Left renal cortex interstitium (tissue), 4 donors: ENCODE measurements at places on chromosomes 5 and 9.
A peak's percentile ranks its signal among the peaks of the same experiment; 100 is the strongest.

GRCh38 chr5:136192526-136193321 lies at the start of gene SMIM32:
SMIM32 (minus strand) TSS chr5:136193162; CDS start chr5:136192524, 638 bp downstream.
- DNase-seq = no peak

- no peak for DNase-seq
These were observed 107.9 kb upstream of the EFNA5 start for GRCh38 chr5:107778647-107779046.

DNA sequence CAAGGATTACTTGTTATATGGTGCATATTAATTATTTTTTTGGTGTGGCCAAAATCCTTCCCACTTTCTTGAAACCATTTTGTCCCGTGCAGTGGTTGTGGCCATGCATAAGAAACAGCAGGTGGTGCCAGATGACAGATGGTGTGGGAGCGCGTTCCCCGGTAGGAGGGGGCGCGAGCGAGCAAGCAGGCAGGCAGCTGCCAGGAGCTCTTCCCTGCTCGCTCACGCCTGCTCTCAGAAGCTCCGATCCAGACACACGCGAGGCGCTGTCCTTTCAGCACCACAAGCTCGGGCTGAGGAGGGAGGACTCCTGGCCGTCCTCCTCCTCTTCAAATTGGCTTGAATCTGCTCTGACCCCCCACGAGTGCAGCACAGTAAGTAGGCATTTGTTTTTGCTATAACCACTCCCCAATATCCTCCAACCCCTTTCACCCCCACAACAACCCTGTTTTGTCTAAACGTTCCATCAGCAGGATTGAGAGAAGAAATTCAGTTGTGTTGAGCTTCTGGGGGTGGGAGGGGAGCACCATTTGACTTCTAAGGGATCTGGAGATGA lies at the start of gene NSG2:
Gene NSG2, plus strand, starts transcription at position 237 of the 556 bp plus-strand sequence. CDS start 1,050 bp downstream, outside the sequence.
- peak; percentile 90 for DNase-seq

GRCh38 chr5:154826-155225 lies 36.5 kb upstream of the LRRC14B start:
- no peak for DNase-seq

- peak; percentile 40 for DNase-seq
These were observed 663 bp downstream of the ISOC1 start for GRCh38 chr5:129094924-129095899.

GRCh38 chr5:143601917-143602333 lies 198.4 kb upstream of the NR3C1 start:
- no peak for DNase-seq

DNA sequence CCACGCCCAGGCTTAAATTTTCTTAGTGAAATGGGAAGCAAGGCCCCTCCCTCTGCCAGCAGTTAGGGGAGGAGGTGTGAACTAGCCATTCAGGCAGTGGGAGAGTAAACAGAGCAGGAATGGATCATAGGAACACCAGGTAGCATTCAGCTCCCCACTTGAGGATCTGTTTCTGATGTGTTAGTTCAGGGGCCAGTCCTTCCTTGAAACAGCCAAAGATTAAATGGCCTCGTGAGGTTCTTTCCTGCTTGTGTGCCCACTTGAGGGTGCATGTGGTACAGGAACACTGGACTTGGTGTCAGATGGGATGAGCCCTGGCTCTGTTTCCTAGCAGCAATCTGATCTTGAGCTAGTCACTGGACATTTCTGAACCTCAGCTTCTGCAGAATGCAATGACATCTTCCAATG lies 21.2 kb downstream of the FAXDC2 start:
- no peak for DNase-seq

DNA sequence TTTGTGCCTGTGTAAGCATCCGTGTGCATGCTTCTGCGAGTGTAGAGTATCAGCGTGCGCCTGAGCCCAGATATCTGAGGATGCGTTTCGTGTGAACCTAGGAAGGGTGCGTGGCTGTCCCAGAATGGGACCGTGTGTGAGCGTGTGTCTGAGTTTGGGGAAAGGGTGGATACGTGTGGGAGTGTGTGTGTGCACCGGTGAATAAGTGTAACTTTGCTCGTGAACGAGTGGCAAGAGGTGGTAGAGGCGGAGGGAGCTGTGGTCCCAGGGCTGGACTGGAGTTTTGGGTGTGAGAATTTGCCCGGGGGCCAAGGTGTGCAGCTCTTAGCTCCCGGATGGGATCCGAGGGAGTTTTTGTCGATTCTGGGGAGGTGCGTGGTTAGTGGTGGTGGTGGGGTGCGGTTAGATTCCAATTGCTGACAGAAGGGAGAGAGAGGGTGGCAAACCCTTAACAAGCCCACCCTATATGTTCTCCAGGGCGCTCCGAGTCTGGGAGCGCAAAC lies 686 bp upstream of the COL27A1 start:
- no peak for DNase-seq

DNA sequence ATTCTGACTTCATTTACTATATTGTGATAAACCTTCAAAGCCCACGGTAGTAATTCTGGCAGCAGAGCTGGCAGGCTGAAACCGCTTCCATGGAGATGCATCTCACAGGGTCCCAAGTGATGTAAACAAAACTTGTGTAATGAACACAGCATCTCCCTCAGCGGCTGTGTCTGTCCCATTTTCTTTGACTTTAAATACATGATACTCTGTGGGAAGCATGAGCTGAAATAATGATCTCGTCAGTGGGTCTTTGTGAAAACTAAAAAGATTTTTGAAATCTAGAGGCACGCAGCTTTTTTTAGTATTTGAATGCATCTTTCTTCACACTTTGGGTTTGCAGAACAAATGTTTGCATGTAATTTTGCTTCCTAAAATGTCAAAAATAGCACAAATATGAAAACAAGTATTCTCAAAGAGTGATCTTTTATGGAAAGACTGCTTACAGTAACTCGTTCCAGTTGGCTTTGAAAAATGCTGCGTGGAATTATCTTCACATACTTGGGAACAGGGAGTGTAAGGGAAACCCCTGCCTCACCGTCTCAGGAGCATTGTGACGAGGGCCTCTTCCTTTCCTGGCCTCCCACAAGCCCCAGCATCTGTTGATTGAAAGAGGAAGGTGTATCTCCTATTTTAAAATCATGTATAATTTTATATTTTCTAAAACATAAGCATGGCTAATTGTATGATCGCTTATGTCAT lies 18.1 kb upstream of the LPCAT1 start:
- no peak for DNase-seq

GRCh38 chr9:84542554-84542953 lies 127.0 kb upstream of the NTRK2 start:
- no peak for DNase-seq

GRCh38 chr9:5622016-5622415 lies 6.9 kb upstream of the RIC1 start:
- DNase-seq = no peak

GRCh38 chr9:95644377-95644776 lies 127.6 kb upstream of the PTCH1 start:
- no peak for DNase-seq

DNA sequence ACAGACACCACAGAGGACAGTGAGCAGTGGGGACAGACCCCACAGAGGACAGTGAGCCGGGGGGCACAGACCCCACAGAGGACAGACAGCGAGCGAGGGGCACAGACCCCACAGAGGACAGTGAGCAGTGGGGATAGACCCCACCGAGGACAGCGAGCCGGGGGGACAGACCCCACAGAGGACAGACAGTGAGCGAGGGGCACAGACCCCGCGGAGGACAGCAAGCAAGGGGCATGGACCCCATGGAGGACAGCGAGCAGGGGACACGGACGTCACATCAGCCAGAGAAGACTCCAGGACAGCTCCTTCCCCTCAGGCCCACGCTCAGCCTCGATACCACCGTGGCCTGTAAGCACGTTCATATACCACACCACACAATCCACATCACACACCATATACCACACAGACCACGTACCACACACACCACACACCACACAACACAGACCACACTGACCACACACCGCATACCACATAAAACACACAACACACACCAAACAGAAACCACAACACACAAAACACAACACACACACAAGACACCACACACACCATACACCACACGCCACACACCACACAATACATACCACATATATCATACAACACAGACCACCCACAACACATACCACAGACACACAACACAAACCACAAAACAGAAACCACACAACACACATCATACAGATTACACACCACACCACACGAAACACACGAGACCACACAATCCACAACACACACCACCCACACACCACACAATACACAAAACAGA lies 5.2 kb upstream of the ZDHHC11 start:
- no peak for DNase-seq

DNA sequence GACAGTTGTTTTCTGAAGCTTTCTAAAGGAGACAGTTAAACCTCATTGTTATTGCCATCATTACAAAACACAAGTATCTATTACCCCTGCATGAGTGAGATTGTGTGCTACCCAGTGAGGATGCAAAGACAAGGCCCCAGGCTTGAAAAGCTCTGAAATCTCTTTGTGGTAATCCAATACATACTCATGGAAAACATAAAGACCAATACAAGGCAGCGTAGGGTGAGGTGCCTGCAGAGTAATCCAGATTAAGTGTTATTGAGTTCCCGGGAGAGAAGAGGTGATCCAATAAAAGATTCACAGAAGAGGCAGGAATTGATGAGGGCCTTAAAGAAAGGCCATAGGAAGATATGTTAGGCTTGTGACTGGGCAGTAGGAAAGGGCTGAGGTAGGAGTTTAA lies 150.1 kb downstream of the MEF2C start:
- DNase-seq = no peak

GRCh38 chr5:179805529-179806249 lies 977 bp downstream of the MGAT4B start:
- no peak for DNase-seq

GRCh38 chr5:67235399-67236110 lies 39.0 kb upstream of the CD180 start:
- DNase-seq = no peak

DNA sequence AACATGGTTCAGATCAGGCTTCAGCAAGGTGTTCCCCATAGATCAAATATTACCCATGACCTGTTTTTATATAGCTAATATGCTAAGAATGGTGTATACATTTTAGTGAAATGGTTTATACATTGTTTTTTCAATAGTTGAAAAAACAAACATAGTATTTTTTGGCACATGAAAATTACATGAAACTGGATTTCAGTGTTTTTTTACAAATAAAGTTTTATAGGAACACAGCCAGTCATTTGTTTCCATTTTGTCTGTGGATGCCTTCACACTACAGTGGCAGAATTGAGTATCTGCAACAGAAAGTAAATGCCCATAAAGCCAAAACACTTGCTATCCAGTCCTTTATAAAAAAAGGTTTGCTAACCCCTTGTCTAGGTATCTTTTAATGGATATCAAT lies 134.5 kb upstream of the TNFAIP8 start:
- DNase-seq = no peak

GRCh38 chr5:34756781-34757624 lies 82.0 kb upstream of the TTC23L start:
- peak; percentile 73 for DNase-seq

DNA sequence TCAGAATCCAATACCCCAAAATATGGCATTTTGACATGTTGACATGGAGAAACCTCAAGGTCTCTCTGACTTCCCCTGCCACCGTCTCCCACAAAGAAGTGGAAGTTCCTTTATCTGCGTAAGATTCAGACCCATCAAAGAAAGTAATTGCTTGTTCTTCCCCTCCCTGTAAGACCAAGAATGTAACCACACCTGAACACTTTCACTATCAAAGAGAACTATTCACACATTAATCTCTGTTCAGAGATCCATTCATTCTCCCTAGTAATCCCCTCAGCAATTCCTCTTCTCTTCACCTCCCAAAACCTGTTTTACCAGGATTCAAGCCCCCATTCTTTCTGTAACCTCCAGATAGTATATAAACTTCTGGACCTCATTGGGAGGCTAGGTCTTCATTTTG lies 4.1 kb upstream of the SLC1A1 start:
- no peak for DNase-seq

DNA sequence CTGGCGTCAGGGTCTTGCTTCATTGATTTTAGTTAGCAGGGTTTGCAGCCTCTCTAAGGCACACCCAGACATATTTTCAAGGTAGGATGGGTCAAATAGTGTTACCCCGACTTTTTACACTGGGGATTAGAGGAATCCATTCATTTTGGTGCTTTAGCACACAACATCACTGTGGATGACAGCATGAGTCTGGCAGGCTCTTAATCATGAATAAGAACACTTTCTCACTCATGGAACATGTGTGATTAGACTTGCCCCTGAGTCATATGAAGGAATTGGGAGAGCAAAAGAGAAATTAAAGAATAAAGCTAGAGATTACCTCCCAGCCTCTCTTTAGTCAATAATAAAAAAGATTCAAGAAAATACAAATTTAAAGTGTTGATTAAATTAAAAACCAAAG lies 175.6 kb downstream of the SEMA5A start:
- no peak for DNase-seq

GRCh38 chr9:17775656-17776055 lies 196.8 kb downstream of the SH3GL2 start:
- DNase-seq = no peak

GRCh38 chr5:65577141-65577540 lies 14.0 kb downstream of the PPWD1 start:
- no peak for DNase-seq

GRCh38 chr5:136212252-136212721 lies 19.3 kb upstream of the SMIM32 start:
- no peak for DNase-seq

- no peak for DNase-seq
These were observed 17.8 kb upstream of the OLFM1 start for GRCh38 chr9:135069558-135070197.

DNA sequence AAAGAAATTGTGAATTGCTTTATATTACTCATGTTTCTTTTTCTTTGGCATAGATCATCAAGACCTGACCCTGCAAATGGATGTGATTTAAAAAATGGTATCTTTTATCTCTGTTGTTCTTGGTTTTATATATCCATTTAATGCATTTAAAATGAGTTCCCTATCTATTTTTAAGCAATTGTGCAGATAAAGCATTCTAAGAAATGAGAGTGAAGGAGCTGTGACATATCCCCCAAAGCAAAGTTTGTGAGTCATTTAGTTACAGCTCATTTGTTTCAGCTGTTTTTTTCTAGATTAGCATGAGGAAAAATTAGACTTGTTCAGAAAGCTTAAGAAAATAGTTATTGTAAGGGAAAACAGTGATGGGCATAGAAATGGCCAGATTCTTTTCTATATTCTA lies 7.6 kb upstream of the ELOVL7 start:
- no peak for DNase-seq

GRCh38 chr5:158483281-158483860 lies 616.3 kb downstream of the EBF1 start:
- DNase-seq = no peak

GRCh38 chr5:106489004-106489403 lies 1181.7 kb downstream of the EFNA5 start:
- no peak for DNase-seq
